LHCN-M2 (cell line): ENCODE measurements at places on chromosomes 1 and 21. TPM values are rescaled to one million over a fixed set of nuclear protein-coding genes. Genes with fewer than 3 reads are reported as not detected.

PIGR gene
- total RNA-seq, result not detected in 2 replicates

DNA sequence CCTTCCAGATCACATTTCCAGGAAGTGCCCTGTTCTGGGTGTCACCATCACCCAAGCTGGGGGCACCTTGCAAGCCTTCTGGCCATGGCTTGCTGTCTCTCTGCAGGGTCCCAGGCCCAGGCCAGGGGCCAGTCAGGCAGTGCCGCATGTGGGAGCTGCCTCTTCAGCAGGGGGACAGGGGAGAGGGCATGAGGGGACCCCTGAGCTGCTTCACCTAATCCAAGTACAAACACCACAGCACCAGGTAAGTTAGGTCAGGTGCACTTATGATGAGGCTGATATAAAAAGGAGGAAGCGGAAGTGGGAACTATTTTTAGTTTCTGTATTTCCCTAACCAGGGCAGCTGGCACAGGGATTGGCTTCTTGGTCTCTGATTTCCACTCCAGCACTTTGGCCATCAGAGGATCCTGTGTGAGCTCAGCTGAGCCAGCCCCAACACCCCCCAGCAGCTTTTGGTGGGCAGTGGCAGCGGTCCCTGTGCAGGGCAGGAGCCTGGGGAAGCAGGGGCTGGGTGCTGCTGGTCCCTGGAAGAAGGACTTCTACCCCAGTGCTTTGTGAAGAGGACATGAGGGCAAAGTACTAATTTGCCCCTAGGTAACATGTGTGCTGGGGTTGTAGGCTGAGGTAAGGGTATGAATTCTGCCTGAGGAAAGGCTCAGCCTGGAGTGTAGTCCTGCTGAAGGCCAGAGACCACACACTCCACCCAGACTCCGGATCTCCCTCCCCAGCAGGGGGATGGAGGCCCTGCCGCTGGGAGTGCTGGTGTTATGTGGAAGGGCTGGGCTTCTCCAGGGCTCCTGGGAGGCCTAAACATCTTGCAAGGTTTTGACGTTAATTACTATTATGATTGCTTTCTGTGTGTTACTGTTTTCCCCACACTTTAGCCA is 3.3 kb upstream of the PCBP3 start:
- DNase-seq, result no peak

- DNase-seq, result no peak
These were observed 7.0 kb downstream of the SLC30A1 start for GRCh38 chr1:211571998-211572397.

GRCh38 chr1:85850238-85850637 is 142.0 kb upstream of the ZNHIT6 start:
- DNase-seq, result peak; percentile 95

DNA sequence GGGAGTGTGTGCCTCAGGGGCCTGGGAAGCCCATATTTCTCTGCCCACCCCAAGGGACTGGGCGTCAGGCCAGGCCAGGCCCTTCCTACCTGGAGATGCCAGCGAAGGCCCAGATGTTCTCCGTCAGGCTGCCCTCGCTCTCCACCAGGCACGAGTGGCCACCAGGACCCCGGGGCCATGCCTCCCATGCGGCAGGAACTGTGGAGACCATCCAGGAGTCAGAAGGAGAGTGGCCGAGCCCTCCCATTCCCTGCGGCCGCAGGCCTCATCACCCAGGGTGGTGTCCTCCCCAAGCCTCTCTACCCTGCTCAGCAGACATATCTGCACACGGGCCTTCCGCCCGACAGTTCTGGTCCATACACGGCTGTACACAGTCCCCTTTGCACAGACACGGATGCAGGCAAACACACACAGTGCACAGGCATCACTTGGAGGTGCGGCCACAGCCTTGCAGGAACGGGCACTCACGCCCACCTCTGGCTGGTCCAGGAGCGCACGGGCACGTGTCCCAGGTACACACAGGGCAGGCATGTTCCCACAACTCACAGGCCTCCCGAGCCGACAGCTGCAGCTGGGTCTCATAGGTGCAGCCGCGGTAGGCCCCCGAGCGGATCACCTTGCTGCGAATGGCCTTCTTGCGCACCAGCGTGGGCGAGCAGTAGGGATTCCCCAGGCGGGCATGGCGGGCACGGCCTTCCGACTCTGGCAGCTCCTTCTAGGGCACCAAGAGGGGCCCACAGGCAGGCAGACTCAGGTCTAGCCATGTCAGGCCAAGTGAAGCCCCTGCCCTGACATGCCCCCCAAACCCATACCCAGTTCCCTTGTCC is 5.9 kb upstream of the KIF17 start:
- DNase-seq, result no peak

SPRR2G gene
- not detected in 2 replicates for total RNA-seq

SUCO gene
- total RNA-seq, result 32.6 and 41.4 TPM in 2 replicates

GRCh38 chr21:15050568-15051377 is 14.0 kb downstream of the NRIP1 start:
- DNase-seq, result no peak

DNA sequence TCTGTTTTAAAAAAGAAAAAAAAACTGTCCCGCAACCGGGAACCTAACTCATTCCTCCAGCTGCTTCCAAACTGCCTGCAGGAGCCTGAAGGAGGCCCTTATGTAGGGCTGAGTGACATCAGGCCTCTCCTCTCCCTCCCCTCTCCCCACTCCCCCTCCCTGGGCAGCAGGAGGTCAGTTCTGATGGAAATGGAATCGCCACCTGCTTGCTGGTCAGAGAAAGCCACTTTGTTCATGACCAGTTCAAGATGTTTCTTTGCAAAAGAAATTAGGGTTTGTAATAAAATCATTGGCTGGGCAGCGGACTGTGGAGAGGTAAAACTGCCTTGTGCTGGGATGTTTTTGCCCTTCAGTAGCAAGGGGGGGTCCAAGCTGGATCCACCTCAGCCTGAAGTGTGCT is at the start of gene MAP1LC3C:
Gene MAP1LC3C, minus strand, starts transcription at position 73 of the 400 bp plus-strand sequence. CDS start 90 bp downstream, outside the sequence.
- DNase-seq, result peak; percentile 45
